ENCODE measurements at places on chromosomes 16 and 17. TPM values are rescaled to one million over a fixed set of nuclear protein-coding genes. Genes with fewer than 3 reads are reported as not detected.

The SRCIN1 gene
- not detected for polyA plus RNA-seq

The KRT33A gene
- polyA plus RNA-seq: not detected

The SLC13A2 gene
- not detected for polyA plus RNA-seq

The SLC5A11 gene
- polyA plus RNA-seq: not detected

The ACSM2A gene
- not detected for polyA plus RNA-seq

- peaks cover 11% of the 10 kb centered on the region for H3K36me3 ChIP-seq
- no peak for DNase-seq
- H3K27ac ChIP-seq: no peak overlapping the region
- H3K4me3 ChIP-seq: no peak overlapping the region
These were observed 46.8 kb downstream of the REXO5 start for GRCh38 chr16:20853143-20853542.

GRCh38 chr17:47883589-47884426, 12.2 kb upstream of the SP2 start:
- no peaks in the 10 kb centered on the region for H3K36me3 ChIP-seq
- H3K27ac ChIP-seq: no peak overlapping the region
- peaks cover 3% of the 10 kb centered on the region for H3K27me3 ChIP-seq
- DNase-seq: no peak

DNA sequence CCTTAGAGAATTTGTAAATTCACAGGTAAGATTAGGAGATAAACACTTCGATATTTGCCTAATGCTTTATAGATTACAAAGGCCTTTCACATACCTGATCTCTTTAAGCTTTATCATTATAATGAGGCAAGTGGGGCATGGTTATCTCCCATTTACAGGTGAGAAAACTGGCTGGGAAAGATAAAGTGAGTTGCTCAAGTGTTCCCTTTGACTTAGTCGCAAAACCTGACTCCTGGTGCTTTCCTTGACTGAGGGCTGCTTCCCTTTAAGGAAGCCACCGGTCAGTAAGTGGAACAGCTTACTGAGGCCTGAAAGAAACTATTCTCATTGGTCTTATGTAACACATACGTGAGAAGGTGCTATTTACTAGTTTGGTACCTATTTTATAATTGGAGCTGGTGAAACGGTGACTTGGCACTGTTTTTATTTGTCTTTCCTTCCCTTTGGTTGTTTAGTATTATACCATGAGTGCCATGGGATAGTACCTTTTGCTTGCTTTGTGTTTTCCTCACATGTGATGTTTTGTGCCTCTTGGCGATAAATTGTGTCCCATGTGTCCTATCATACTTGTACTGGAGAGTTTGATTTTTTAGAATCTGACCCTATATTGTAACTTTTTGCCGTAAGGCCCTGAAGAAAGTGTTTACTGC, 57.2 kb downstream of the NUP88 start:
- H3K36me3 ChIP-seq: peaks cover 5% of the 10 kb centered on the region
- H3K27ac ChIP-seq: no peak overlapping the region
- no peak overlapping the region for H3K4me3 ChIP-seq
- peaks cover 2% of the 10 kb centered on the region for H3K27me3 ChIP-seq
- no peaks in the 10 kb centered on the region for H3K4me1 ChIP-seq

The NAGLU gene
- 43.5 TPM for polyA plus RNA-seq
